CD4-positive, alpha-beta T cell treated with Interleukin-1 beta for 1 hour (primary cell): ENCODE measurements at places on chromosomes 6 and 20.

DNA sequence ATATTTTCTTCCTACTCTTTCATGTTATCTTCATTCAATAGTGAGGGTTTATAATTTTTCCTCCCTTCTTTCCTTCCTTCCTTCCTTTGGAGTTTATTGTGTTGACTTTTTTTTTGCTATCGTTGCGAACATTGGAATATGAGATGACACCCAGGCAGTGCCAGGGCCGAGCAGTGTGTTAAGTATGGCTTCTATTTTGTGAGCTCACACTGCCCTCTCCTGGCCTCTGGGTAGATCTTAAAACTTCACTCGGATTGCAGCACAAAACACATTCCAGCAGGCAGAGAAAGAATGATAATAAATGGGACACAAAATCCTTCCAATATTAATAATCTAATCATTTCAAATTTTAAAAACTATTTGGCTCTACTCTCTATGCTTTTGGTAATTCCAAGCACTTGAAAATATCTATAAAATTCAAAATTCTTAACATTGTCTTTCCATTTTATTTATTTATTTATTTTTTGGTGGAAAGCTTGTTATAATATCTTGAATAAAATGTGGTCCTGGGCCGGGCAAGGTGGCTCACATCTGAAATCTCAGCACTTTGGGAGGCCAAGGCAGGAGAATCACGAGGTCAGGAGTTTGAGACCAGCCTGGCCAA, 147.4 kb upstream of the OLIG3 start:
- peak; percentile 75 for DNase-seq

DNA sequence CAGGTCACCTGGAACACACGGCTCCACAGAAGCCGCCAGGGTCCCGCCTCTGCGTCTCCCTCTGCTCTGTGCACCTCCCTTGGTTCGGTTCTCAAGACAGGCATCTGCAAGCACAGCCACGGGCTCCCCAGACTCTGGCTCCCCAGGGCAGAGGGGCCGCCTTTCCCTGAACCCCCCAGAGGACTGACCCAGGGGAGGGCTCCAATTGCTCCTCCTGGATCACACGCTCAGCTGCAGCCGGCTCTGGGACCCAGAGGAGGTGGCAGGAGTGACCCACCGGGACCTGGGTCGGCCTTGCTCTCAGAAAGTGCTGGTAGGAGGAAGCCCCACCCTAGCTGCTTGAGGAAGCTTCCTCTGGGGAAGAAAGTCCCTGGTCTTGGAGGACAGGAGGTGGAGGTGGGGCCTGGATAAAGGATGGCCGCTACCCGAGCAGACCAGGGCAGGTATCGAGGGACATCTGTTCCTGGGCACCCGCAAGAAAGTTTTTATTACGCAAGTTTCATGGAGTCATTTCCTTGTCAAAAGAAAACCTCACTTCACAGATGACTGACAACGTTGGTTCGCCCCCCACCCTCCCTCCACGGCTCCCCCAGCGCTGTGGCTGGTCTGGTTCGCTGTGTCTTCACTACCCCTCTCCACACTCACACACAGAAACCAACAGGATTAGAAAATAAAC, 103.9 kb upstream of the AFDN start:
- no peak for DNase-seq

- no peak for DNase-seq
Measured at GRCh38 chr20:21714297-21715192, 9.1 kb downstream of the PAX1 start.

DNA sequence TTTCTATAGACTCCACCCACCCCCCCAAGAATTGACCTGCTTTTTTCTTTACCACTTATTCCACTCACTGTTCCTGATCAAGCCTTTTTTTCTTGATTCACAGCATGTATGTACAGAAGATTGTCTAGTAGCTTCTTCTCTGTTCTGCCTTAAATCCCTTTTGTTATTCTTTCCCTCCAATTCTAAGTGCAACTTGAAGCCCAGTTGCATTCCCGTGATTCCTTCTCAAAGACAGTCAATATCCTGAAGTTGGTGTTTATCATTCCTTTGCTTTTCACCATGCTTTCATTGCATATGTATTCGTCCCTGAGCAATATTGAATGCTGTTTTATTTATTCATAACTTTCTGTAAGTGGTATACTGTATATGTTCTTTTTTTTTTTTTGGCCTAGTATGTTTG, 21.0 kb downstream of the XRN2 start:
- no peak for DNase-seq

DNA sequence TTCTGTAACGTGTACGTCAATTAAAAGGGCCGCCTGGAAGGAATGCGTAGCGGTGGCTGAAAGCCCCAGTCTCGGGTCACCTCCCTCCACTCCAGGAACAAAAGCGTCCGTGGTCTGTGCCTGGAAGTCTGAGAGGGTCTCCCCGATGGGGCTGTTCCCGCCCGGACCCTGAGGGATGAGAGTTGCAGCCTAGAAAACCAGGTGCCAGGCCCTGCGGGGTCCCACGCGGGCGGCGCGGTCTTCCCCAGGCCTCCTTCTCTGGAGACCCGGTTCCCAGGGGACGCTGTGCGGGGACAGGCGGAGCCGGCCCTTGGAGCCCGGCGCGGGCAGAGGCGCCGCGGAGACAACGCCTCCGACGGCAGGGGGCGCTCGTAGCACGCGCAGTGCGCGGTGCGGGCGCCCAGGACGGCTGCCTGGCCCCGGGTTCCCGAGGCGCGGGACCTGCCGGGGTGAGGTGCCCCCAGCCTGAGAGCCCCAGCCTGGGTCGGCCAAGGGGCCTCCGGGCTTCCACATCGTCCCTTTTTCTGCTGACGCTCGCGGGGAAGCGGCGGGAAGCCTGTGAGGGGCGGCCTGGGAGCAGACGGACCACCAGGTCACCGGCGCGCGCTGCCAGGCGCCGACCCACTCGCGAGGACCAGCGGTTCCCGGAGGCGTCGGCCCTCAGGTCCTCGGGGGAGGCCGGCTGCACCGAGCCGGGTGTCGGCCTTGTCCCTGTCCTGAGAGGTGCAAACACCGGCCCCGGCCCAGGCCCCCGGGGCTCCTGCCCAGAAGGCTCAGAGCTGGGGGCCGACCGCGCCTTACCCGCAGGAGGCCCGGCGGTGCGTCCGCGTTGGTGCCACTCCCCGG, 5.3 kb upstream of the FOXC1 start:
- DNase-seq: peak; percentile 60
